Esophagus squamous epithelium (tissue), 5 donors: ENCODE measurements at places on chromosomes 5 and 9.

GRCh38 chr9:85248514-85249312 is 493.0 kb downstream of the AGTPBP1 start:
- no peak for DNase-seq

DNA sequence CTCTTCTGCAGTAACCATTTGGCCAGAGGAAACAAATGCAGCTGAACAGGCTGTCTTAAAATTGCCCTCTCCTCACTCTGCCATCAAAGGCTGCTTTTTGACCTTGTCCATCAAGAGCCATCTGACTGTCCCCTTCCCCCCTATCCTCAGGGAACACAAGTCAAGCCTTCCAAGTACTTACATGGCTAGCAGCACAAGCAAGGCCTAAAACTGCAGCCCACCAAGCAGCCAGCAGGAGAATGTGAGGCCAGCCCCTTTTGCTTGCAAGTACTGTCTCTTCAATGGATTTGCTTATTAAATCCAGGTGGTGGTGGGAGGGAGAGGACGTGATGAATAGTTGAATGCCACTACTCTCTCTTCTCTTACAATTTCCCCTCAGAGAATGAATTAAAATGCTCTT is 83.5 kb downstream of the HTR1A start:
- no peak for DNase-seq

DNA sequence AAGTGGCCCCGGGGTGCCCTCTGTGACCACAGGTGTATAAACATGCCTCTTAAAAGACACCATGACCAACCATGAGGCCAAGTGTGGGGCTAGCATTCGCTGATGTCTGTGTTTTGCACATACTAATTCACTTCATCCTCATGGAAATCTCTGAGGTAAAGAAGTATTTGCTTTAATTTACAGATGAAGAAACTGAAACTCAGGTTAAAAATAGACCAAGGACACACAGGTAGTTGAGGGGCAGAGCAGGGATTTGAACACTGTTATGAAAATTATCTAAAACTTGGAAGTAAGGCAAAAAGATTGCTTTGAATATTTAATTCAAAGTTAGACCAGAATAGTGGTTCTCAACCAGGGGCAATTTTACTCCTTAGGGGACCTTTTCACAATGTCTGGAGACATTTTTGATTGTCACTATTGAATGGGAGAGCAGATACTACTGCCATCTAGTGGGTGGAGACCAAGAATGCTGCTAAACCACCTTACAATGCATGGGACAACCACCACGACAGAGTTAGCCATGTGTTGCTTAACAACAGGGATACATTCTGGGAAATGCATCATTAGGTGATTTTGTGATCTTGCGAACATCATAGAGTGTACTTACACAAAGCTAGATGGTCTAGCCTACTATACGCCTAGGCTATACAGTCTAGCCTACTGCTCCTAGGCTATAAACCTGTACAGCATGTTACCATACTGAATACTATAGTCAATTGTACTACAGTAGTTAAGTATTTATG is 8.0 kb upstream of the FXN start:
- no peak for DNase-seq

DNA sequence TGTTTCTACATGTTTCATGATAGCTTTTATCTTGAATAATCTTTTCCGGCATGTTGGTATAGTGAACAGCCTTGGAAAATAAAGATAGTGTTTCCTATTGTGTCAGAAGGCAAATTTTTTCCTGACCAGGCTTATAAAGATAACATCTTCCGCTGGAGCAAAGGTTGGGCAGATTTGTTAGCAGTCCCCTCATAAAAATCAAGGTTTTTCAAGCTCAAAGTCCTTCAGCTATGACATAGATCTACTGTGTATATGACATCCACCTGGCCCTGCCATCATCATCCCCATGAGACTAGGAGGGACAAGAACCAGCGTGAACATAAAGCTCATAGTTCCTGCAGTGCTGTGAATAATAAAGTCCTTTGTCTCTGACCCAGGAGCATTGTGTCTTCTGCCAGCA is 30.4 kb upstream of the OTULINL start:
- DNase-seq = no peak
